ENCODE measurements at places on chromosomes 13 and 19.

DNA sequence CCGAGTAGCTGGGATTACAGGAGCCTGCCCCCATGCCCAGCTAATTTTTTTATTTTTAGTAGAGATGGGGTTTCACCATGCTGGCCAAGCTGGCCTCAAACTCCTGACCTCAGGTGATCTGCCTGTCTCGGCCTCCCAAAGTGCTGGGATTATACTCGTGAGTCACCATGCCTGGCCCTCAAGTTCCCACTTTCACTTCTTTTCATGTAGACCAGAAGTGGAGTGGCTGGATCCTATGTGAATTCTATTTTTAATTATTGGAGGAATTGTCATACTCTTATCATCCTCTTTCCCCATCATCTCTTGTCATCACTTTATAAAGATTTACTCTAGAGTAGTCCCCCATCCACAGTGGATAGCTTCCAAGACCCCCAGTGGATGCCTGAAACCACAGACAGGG lies 12.8 kb upstream of the SIGLEC10 start:
- no peak for DNase-seq

- DNase-seq = peak; percentile 42
Observed at GRCh38 chr13:95833719-95834118, 156.8 kb downstream of the DNAJC3 start.

GRCh38 chr13:23621316-23621645 lies 51.1 kb downstream of the TNFRSF19 start:
- no peak for DNase-seq

DNA sequence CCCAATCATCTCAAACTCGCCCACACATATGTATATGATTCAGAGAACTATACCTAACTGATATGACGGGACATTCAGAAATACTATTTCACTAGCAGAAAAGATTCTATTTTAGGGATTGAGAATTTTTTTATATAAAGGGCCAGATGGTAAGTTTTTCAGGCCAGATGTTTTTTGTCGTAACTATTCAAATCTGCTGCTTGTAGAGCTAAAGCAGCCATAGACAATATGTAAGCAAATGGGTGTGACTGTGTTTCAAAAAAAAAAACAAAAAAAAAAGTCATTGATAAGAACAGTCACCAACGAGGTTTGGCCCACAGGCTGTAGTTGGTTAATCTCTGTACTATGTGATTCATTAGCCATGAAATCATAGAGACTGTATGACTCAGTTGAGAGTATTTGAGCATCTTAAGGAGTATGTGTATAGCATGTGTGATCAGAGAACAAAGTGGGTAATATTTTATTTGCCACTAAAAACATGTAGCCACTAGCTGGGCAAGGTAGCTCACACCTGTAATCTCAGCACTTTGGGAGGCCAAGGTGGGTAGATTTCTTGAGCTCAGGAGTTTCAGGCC lies 2724.7 kb downstream of the PCDH9 start:
- no peak for DNase-seq

- DNase-seq = no peak
Observed at GRCh38 chr13:102563267-102563666, 33.5 kb upstream of the TPP2 start.

DNA sequence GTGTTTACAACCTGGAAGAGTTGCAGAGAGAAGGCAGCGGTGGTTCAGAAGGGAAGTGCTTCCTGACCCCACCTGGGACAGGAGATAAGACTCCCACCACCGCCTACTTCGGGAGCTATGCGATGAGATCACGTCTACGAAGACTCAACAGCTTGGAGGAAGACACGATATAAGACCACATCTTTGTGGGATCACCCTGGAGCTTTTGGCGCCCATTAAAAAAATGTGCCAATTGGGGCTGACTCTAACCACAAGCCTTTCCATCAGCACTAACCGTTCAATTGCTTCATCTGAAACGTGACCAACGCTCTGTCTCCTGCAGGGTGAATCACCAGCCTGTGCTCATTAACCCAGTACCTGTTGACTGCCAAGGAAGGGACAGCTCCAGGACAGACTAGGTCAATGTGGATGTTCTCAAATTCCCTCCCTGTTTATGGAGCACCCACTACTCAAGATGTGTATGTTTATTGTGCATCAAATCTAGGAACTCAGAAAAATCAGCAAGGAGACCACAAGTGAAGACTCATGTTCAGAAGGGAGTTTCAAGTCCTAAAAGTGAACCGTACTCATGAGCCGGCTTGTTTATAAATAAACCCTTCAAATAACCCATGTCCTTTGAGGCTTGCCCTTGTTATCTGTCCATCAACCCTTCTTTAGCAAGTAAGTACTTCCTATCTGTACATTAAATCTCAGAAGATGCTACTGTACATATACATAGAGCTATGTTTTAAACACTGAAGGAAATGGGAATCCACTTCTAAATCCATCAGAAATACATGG lies 67.5 kb downstream of the LATS2 start:
- DNase-seq = peak; percentile 51

DNA sequence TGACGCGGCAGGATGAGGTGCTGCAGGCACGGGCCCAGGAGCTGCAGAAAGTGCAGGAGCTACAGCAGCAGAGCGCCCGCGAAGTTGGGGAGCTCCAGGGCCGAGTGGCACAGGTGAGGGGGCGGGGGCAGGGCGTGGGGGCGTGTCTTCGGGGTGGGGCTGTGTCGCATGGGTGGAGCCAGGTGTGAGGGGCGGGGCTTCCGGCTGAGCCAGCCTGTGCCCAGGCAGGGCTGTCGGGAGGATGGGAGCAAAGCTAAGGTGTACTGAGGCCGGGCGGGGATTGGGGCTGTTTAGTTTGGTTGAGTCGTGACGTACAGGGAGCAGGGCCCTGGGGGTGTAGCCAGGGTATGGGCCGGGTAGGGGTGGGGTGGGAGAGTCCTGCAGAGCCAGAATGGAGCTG lies 62.3 kb downstream of the KCNC3 start:
- no peak for DNase-seq

DNA sequence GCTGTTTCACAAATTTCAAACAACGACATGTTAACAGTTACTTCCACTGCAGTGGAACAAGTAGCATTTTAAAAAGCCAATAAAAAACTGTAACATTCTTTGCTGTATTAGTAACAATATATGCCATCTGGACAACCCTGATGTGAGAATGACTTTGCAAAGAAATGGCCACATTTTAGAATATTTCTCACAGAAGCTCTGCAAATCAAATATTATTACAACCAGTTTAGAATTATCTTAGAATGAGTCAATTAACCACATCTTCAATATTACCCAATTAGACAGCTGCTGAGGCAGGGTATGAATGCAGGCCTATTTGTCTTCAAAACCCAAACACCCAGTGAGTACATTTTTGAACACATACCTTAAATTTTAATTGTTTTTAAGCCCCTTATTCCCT lies 3.2 kb downstream of the ZNF699 start:
- DNase-seq = no peak
